ENCODE measurements at places on chromosomes 4 and X. TPM values are rescaled to one million over a fixed set of nuclear protein-coding genes. Genes with fewer than 3 reads are reported as not detected.

Gene CXCL13
- total RNA-seq, result 4.3 TPM

Gene TLR7
- total RNA-seq, result not detected

Gene ATP2B3
- not detected for total RNA-seq

Gene TMSB15C
- 3.2 TPM for total RNA-seq

Gene PCDH19
- not detected for total RNA-seq

Gene PPARGC1A
- total RNA-seq, result not detected

Gene NDST3
- not detected for total RNA-seq

Gene SYTL4
- not detected for total RNA-seq

All from activated CD8-positive, alpha-beta memory T cell treated with anti-CD3 and anti-CD28 coated beads for 36 hours (primary cell).